ENCODE measurements at places on chromosomes 7 and 10. TPM values are rescaled to one million over a fixed set of nuclear protein-coding genes. Genes with fewer than 3 reads are reported as not detected.
A peak's percentile ranks its signal among the peaks of the same experiment; 100 is the strongest.

GRCh38 chr10:5945561-5946418 lies 31.6 kb downstream of the IL15RA start:
- DNase-seq = peak; percentile 79

DNA sequence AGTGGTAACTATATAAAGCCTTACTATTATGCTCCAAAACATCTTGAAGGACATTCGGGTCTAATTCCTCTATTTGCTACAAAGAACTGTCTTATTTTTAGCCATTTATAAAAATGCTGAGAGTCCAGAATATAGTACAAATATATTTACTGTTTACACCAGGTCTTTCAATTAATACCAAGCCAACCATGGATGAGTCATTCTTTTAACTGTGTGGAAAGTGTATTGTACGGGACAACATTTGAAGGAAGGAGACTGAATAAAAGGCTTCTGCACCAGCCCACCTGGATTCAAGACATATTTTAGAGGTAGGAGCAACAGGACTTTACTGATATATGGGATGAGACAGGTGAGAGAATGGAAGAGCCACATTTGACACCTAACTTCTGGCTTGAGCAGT lies 35.4 kb downstream of the MASTL start:
- DNase-seq = no peak

DNA sequence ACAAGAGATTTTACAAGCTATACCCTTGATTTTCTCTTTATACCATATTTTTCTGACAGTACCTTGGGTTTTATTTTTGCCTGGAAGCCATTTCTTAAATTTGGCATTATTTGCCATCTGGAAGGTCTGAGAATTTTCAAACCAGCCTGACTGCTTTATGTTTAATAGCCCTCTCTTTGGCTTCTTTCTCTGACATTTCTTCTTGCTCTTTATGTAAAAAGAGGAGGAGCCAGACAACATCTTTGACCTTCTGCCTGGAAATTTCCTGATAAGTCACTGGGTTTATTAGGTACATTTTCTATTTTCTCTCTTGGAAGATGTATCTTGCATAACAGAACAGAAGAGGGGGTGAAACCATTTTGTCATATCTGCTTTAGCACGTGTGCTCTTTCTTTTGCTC lies 79.6 kb downstream of the LANCL2 start:
- no peak for DNase-seq

DNA sequence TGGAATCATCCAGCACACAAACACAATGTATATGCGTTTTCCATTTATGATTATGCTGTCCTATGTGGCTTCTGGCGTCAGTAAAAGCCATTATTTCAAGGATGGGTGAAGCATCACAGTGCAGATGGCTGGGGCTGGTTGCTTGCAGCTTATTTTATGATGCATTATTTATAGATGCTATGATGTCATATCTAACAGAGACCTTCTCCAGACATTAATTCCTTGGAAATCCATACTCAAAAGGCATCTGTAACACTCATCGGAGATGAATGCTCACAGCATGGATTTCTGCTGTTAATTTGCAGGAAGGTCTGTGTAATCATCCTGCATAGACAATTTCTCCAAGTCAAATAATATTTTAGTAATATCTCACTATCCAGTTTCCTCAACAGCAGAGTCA lies 7.2 kb downstream of the RGS10 start:
- DNase-seq = no peak

- DNase-seq = peak; percentile 92
Observed at GRCh38 chr7:128361411-128362379, at the start of gene PRRT4. Gene PRRT4, minus strand, starts transcription at chr7:128361690.

DNA sequence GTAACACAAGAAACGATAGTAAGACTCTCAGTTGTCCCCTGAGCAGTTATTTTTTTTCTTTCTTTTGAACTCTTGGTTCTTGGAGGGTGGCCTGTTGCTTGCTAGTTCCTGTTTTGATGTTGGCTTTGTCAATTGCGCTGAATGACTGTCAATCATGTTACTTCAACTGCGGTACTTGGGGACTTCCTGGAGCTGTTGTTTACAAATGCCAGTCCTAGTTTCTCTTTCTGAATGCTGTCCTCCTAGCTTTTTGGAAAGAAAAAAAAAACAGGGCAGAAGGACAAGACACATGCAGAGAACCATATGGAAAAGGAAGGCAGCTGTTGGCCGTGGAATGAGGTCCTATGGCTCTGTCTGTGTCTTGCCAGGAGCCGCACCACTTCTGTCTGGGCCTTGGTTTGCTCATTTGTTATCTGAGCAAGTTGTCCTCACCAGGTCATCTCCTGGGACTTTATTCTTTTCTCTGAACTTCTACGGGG lies 7.0 kb upstream of the PDCD4 start:
- peak; percentile 71 for DNase-seq

GRCh38 chr7:117759950-117760640 lies 113.1 kb downstream of the CTTNBP2 start:
- DNase-seq = no peak

GRCh38 chr7:124992851-124993562 lies 63.4 kb upstream of the POT1 start:
- no peak for DNase-seq

GRCh38 chr7:6128205-6128604 lies 97.0 kb downstream of the ANKRD61 start:
- no peak for DNase-seq

GRCh38 chr7:129191272-129191671 lies 2.8 kb downstream of the SMO start:
- DNase-seq = no peak

DNA sequence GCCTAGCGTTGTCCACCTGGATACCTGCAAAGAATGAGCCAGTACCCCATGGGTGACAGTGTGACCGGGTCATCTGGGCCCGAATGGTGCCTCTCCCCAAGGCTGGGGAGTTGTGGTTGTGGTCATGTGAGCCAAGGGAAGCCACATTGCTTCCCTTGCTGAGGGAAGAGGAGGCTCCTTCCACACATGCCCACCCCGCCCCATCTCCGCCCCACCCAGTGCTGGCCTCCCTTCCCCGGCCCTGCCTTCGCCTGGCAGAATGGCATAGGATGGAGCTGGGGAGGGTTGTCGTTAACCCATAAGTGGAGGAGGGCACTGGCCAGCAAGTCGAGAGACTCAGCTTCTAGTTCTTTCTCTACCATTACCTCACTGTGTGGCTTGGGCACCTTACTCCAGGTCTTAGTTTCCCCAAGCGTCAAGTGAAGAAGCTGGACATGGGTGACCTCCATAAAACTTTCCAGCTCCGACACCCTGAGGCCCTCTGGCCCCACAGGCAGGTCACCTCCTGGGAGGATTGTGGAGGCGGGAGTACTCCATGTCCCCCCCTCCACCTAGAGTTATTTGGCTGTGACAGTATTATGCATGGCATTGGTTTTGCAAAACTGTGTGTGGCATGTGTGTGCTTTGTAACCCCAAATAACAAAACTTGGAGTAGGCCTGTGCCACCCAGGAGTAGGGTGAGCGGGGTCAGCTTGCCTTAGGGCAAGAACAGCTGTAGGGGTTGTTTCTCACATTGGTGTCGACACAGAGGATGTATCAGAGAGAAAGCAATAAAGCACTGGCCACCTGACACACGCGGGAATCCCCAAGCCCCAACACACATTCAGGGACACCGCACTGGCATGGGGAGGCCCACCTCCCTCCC lies 90.5 kb upstream of the MACROH2A2 start:
- no peak for DNase-seq

GRCh38 chr7:28203508-28204240 lies 23.1 kb upstream of the JAZF1 start:
- DNase-seq = no peak

DNA sequence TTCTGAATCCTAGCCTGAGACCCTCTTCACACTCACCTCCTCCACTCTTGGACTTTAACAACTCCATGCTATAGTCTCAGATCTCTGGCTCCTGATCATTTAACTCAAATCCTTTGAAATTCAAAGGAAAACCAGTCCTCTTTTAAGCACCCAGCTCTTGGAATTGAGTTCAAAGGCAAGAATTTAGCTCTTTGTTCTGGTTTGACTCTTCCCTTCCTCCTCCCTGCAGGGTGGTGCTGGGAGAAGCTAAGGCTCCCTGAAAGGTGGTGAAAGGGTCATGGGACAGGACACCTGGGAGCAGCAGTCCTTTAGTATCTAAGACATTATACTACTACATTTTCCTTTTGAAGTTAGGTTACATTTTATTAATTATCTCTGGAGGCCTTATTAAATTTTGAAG lies 259.4 kb downstream of the CCSER2 start:
- no peak for DNase-seq

GRCh38 chr7:103114576-103115008 lies 34.3 kb downstream of the NAPEPLD start:
- DNase-seq = no peak

DNA sequence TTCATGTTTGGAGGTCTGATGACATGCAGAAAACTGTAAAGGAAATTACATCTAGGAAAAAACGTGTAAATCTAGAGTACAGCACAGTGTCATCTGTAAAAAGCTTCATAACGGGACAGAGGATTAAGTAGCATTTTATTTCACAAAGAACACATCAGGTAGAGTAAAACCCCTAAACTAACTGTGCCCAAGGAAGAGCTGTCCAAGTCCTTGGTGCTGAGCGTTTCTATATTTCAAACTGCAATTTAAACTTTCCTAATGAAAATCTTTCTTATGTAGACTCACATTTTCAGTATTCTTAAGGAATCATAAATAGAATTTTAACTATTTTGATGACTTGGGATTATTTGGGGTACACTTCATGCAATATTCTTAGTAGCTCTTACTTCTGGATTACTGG lies 646.2 kb downstream of the IPMK start:
- DNase-seq = no peak

GRCh38 chr7:125599387-125599786 lies 669.8 kb upstream of the POT1 start:
- DNase-seq = no peak

- no peak for DNase-seq
Observed at GRCh38 chr7:107505997-107506673, 36.3 kb downstream of the GPR22 start.

GRCh38 chr10:6002809-6003510 lies 25.6 kb upstream of the IL15RA start:
- DNase-seq = no peak

DNA sequence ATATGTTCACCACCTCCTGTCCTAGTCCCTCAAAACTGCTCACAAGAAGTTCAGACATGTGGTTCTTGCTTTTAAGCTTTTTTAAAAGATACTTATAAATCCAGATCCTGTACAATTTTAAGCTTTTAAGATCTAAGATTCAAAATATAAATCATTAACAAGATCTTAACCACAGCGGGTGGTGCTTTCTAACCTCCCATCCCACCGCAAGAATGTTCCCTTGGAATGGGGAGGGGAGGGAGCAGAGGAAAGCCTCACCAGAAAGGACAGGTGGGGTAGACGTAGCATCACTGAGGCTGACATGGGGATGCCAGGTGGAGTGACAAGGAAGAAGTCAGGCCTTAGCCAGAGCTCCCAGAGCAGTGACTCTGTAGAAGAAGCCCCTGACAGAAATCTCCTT lies 133.5 kb downstream of the C1GALT1 start:
- no peak for DNase-seq

- DNase-seq = no peak
Observed at GRCh38 chr10:71831646-71832552, 19.2 kb downstream of the PSAP start.

- DNase-seq = no peak
Observed at GRCh38 chr10:87734987-87735827, 75.5 kb downstream of the PAPSS2 start.

- peak; percentile 65 for DNase-seq
Observed at GRCh38 chr7:38147005-38147404, 31.0 kb upstream of the STARD3NL start.

- no peak for DNase-seq
Observed at GRCh38 chr10:128873411-128874054, 593.5 kb upstream of the MGMT start.

The HBP1 gene
- 113 TPM for total RNA-seq

The PIK3CG gene
- 7.1 TPM for total RNA-seq

The LLCFC1 gene
- total RNA-seq = not detected

The KCND2 gene
- total RNA-seq = not detected

The FGFBP3 gene
- total RNA-seq = 1.6 TPM

The DNAJC12 gene
- 1.3 TPM for total RNA-seq

The CACNA2D1 gene
- total RNA-seq = 14.2 TPM

The ANK3 gene
- 161 TPM for total RNA-seq

The SLC29A4 gene
- total RNA-seq = 1.8 TPM
